Activated B cell treated with CpG ODN at 0.5 μM for 24 hours (primary cell): ENCODE measurements at places on chromosomes 12 and 14. TPM values are rescaled to one million over a fixed set of nuclear protein-coding genes. Genes with fewer than 3 reads are reported as not detected.

GRCh38 chr14:70078329-70078728 lies 110.4 kb downstream of the SLC8A3 start:
- no peak for DNase-seq

- no peak for DNase-seq
Measured at GRCh38 chr14:89537911-89538310, 120.9 kb upstream of the FOXN3 start.

DNA sequence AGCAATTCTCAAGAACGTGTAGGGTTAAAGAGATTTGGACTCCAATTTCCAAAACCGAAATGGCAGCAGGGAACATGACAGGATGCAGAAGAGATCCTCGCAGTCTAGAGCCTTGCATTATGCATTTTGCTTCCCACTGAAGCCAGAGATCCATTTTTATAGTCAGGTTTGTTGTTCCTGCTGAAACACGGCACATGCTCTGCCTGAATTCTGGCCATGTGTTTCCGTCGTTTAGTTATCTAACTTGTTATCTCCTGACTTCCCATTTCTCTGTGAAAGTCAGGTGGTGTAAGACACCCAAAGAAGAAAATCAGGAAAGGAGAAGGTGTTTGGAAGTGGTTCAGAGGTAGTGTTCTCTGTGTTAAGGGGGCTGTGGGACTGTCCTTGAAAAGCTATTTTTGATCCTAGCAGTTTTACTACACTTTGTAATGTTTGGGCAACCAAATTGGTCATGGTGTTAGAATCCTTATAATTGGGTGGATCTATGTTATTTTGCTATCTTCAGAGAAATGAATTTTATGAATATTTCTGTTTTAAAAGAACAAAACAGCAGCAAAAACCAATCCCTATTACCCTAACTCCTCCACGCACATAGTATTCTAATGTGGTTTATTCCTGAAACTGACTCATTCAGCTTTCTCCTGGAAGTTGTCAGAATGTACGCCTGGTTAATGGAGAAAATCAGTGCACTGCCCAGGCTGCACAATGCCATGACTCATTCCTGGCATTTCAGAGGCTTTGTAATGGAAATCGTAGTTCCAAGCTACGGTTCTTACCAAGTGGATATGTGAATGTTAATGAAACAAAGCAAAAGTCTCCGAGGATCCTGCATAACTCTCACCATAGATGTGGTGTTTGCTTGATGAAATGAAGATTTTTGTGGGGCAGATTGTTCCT lies 110.1 kb downstream of the SAMD4A start:
- DNase-seq: no peak

The ADSS1 gene
- total RNA-seq: 0.18 and 0.39 TPM in 2 replicates

The TUBA1B gene
- 916 and 951 TPM in 2 replicates for total RNA-seq

- DNase-seq: no peak
Measured at GRCh38 chr14:30972882-30973582, 52.4 kb upstream of the AP4S1 start.

GRCh38 chr12:81450920-81451739 lies 308.0 kb downstream of the PPFIA2 start:
- DNase-seq: no peak

- DNase-seq: no peak
Measured at GRCh38 chr12:123046431-123046830, 66.0 kb downstream of the ARL6IP4 start.

DNA sequence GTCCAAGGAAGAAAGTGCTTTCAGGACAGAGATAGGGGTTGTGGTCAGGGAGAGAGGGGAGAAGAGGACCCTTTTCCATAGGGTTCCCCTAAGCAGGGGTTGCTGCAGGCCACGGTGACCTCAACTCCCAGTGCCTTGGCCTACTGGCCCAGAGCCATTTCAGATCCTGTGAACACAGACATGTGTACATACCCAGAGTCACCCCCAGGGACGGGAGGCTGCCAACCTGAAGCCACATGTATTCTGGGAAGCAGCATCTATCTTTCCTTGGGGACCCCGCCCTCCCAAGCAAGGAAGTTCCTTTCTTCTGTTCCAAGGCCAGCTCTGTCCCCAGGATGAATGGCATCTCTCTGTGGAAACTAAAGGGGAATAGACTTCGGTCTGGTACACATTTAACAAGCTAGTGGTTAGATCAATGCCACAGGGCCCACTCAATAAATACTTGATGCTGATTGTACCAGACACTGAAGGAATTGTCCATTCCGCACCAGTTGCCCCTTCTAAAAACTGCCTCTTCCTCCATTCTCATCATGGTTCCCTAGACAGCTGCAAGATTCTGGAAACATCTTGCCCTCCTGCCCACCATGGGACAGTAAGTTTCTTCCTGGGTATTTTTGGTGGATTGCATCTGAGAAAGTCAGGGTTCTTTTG lies 25.2 kb upstream of the DGLUCY start:
- DNase-seq: no peak

DNA sequence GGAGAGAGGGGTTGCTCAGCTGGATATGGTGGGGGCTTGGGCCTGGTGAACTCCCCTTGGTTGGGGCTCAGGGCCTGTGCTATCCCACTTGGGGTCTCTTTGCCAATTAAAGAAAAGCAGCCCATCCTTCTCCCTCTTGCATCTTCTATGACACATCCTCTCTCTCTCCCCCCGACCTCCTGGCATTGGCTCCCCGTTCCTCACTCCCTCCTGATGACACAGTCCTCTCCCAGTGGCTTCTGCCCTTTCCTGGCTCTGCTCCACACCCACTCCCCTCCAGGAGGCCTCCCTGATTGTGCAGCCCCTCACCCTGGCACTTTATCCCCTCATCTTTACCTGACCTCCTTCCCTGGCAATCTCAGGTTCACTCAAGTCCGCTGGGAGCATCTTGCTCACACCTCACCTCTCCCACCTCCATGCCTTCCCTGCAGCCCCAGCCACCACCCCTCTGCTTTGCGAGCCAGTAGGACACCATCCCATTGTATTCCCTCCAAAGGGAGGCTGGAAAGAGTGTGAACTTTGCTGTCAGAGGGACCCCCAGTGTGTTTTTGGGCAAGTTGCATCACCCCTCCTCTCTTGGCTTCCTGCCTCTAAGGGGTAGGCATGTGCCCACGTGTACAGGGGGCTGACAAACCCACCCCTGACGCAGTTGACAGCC lies 10.7 kb downstream of the KRT80 start:
- no peak for DNase-seq

- DNase-seq: no peak
Measured at GRCh38 chr12:124639122-124639806, 71.9 kb upstream of the NCOR2 start.

DNA sequence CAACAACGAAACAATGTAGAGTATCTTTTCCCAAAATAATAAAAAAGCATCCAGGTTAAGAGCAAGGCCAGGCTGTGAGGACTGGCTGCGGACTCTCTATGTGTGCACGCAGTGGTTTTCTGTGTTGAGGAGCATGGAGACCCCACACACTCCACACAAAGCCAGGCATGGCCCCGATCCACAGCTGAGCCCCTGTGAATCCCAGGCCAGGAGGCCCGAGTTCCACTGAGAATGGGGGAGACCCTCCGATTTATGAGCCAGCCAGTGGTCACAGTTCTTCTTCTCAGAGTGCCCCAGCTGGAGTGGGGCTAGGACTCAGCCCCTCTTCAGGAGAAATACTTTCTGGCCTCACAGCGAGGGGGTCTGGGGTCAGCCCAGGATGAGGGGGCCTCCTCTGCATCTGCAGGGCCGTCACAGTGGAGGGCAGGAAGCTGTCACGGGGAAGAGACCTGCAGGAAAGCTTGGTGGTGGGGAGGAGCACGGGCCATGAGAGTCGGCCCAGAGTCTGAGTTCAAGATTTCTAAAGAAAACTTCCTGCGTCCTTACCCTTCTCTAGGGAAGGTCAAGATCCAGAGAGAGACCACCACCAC lies 20.1 kb downstream of the NCKAP5L start:
- DNase-seq: no peak

GRCh38 chr12:122545855-122546254 lies 18.8 kb downstream of the KNTC1 start:
- DNase-seq: no peak

DNA sequence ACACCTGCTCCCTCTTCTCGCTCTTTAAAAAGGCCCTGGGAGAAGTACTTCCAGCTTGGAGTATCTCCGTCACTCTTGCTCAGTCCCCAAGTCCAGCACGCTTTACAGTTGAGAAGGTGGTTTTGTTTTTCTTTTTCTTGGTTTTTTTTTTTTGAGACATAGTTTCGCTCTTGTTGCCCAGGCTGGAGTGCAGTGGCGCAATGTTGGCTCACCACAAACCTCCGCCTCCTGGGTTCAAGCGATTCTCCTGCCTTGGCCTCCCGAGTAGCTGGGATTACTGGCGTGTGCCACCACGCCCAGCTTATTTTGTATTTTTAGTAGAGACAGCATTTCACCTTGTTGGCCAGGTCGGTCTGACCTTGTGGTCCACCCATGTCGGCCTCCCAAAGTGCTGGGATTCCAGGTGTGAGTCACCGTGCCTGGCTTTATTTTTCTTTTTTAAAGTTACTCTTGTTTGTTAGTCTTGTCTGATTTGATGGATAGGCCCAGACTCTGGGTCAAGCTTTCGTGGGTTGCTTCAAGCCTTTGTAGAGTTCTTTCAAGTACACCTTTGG lies 1.9 kb downstream of the TDRD9 start:
- no peak for DNase-seq

The SLC6A15 gene
- total RNA-seq: 0.05 TPM in 1 of 2 replicates, not detected in the other

The NTN4 gene
- total RNA-seq: 0.20 and 1.1 TPM in 2 replicates
